ENCODE measurements at places on chromosomes 13 and 19. TPM values are rescaled to one million over a fixed set of nuclear protein-coding genes. Genes with fewer than 3 reads are reported as not detected.

Gene NLRP7
- polyA plus RNA-seq: not detected

Gene KISS1R
- not detected for polyA plus RNA-seq

Gene KCNRG
- 0.15 TPM for polyA plus RNA-seq

Gene ZNF333
- polyA plus RNA-seq: 32.3 TPM

Gene NACC1
- 20.1 TPM for polyA plus RNA-seq

GRCh38 chr19:10424011-10424637 is 3.8 kb downstream of the PDE4A start:
- H3K27me3 ChIP-seq: peaks cover 25% of the 10 kb centered on the region
- H3K27ac ChIP-seq: peak overlapping the region; percentile 84
- peak; percentile 83 for DNase-seq
- H3K36me3 ChIP-seq: no peaks in the 10 kb centered on the region
- peak overlapping the region; percentile 35 for H3K4me3 ChIP-seq
- peaks cover 96% of the 10 kb centered on the region for H3K4me1 ChIP-seq

DNA sequence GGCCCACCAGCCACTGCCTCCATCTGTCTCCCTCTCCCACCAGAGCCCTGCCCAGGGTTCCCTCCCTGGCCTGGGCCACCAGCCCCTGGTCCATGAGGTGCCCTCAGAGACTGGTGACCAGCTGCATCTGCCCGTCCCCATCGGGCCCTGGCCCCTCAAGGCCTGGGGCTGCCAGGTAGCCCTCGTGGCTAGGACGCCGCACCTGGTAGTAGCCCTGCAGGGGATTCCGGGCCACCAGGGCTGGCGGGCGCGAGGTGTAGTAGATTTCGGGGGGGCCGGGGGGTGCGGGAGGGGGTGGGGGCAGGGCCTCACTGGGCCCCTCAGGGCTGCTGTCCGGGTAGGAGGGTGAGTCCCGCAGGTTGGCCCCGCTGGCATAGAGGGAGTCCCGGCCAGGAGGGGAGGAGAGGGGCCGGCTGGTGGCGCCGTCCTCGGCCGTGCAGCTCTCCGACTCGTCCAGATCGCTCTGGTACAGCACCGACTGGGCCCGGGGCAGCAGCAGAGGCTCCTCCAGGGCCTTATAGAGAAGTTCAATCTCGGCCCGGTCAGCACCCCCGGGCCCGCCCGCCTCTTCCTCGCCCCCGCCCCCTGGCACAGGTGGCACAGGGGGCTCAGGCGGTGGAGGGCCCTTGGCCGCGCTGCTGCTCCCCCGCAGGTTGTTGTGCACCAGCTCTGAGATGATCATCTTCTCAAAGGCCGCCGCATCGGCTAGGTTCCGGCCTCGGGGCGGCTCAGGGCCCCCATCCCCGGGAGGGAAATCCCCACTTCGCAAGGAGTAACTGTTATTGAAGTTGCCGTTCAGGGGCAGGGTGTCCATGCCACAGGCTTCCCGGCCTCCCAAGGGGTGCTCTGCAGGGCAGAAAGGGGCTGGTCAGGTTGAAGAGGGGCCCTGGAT is 14.6 kb upstream of the ASF1B start:
- DNase-seq: no peak
- no peak overlapping the region for H3K4me3 ChIP-seq
- H3K36me3 ChIP-seq: peaks cover 26% of the 10 kb centered on the region
- H3K4me1 ChIP-seq: peaks cover 31% of the 10 kb centered on the region

DNA sequence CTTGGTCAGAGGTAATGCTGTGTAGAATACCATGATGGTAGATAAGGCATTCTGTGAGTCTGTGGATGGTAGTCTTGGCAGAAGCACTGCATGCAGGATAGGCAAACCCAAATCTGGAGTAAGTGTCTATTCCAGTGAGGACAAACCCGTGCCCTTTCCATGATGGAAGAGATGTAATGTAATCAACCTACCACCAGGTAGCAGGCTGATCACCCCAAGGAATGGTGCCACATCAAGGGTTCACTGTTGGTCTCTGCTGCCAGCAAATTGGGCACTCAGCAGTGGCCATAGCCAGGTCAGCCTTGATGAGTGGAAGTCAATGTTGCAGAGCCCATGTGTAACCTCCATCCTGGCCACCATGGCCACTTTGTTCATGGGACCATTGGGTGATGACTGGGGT is 155.0 kb downstream of the RAP2A start:
- H3K27ac ChIP-seq: no peak overlapping the region
- no peaks in the 10 kb centered on the region for H3K36me3 ChIP-seq
- DNase-seq: no peak
- H3K4me3 ChIP-seq: no peak overlapping the region
